ENCODE measurements at places on chromosomes 11 and 22.
A peak's percentile ranks its signal among the peaks of the same experiment; 100 is the strongest.

GRCh38 chr22:27150544-27150941 lies 493.2 kb downstream of the MIAT start:
- DNase-seq, result no peak

- DNase-seq, result no peak
Observed at GRCh38 chr22:43974028-43974545, 18.8 kb downstream of the SAMM50 start.

DNA sequence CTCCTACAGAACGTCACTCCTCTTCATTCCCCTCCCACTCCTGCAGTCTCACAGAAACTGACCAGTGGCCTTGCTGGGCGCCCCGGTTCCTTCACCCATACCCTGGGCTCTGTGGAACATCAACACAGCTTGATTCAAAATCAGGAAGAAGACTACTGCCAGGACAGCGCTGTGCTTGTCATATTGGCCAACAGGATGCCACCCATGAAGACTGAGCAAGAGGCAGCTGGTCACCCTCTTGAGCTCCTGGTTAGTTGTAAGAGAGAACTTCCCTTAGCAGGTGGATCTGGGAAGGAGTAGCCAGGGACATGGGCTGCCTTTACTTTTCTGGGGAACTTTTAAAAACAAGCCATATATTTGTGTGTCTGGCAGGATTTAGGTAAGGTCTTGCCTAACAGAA lies 110.4 kb upstream of the TIMP3 start:
- no peak for DNase-seq

GRCh38 chr11:108697872-108698473 lies 33.1 kb downstream of the DDX10 start:
- DNase-seq, result no peak

DNA sequence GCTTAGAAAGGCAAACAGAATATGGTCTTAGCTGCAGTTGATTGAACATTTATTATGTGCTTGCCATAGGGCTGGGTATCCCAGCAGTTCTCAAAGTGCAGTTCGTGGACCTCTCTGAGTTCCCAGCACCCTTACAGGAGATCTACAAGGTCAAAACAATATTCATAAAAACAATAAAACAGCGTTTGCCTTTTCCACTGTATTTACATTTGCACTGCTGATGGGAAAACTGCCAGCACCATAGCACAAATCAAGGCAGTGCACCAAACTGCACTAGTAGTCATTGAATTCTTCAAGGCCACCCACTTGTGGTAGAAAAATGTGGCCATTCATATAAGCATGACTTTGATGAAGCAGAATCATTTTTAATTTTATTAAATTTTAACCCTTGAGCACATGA lies 128.1 kb downstream of the CCDC34 start:
- DNase-seq, result no peak

DNA sequence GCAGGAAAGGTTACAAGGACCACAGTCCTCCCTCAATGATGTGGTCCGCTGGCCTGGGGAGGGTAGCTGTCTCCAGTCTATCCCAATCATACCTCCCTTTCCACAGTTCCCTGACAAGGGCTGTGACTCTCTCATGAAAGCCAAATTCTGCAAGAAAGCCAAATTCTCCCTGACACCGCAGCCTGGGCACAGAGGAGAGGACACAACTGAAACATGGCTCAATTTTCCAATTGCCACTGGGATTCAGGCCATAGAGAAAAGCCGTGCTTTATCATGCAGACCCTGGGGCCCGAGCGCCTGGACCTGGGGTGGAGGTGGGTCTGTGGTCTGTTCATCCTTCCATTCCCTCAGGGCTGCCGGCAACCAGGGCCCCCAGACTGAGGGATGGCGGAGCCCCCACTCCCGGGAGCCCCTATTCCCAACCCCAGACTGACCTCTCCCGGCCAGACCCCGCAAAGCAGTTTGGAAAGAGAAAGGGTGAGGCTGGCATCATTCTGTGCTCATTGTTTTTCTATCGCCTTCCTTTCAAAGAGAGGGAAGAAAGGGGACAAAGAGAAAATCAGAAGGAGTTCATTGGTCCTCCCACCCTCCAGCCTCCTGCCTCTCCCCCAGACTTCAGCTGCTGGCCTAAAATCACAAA lies 239.5 kb downstream of the BUD13 start:
- no peak for DNase-seq

- no peak for DNase-seq
Observed at GRCh38 chr22:41561335-41561734, 525 bp downstream of the CSDC2 start.

GRCh38 chr11:95296621-95297025 lies 65.6 kb upstream of the SESN3 start:
- no peak for DNase-seq

DNA sequence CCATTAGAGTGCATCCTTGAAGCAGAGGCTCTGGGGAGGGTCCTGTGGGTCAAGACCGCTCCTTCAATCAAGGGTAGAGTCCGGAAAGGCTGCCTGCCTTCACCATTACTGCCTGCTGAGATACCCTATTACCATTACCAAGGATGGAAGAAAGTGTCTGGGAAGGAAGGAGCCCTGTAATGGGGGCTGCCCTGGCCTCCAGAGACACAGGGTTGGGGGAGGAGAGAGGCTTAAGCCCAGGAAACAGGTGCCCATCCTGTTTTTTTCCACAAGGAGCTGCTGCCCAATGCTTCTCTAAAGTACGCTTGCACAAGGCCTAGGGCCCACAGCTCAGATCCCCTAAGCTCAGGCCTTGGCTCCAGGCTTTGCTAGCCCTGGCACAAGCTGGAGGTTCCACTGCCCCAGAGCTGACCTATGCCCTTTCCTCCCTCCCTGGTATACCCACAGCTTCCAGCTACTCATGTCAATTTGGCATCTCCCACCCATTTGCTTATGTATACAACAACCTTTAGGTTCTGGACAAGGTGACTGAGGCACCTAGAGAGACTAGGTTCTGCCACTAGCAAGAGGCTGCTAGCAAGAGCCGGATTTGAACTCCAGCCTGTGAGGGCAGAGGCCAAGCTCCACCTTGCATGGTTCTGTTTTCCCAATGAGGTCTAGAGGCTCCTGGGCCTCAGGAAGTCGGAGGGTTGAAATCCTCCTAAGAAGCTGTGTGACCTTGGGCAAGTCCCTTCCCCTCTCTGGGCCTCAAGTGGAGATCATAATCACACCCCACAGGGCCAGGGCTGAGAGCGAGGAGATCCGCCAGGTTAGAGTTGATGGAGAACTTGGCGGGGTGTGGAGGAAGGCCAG lies 1.5 kb upstream of the PLCB3 start:
- no peak for DNase-seq

DNA sequence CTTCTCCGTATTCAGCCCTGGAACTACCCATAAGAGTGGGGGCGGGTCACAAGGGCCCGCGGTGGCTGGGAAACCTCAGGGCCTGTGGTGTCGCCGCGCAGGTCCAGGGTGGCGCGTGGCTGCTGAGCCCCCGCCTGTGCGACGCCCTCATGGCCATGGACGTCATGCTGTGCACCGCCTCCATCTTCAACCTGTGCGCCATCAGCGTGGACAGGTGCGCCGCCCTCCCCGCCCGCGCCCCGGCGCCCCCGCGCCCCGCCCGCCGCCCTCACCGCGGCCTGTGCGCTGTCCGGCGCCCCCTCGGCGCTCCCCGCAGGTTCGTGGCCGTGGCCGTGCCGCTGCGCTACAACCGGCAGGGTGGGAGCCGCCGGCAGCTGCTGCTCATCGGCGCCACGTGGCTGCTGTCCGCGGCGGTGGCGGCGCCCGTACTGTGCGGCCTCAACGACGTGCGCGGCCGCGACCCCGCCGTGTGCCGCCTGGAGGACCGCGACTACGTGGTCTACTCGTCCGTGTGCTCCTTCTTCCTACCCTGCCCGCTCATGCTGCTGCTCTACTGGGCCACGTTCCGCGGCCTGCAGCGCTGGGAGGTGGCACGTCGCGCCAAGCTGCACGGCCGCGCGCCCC lies 2.4 kb downstream of the DRD4 start:
- no peak for DNase-seq

DNA sequence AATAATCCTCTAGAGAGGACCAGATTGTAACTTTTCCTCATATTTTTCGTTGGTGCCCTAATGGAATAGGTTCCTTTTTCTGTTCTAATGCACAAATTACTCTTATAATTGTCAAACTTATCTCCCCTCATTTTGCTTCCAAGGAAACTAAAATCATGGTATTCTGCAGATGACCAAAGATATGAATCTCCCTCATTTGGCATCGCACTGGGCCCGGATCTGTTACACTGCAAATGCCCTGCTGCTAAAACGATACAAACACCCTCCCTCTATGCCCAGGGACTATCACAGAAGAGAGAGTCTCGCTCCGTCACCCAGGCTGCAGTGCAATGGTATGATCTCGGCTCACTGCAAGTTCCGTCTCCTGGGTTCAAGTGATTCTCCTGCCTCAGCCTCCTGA lies 7.6 kb downstream of the KLHDC7B start:
- DNase-seq, result no peak

DNA sequence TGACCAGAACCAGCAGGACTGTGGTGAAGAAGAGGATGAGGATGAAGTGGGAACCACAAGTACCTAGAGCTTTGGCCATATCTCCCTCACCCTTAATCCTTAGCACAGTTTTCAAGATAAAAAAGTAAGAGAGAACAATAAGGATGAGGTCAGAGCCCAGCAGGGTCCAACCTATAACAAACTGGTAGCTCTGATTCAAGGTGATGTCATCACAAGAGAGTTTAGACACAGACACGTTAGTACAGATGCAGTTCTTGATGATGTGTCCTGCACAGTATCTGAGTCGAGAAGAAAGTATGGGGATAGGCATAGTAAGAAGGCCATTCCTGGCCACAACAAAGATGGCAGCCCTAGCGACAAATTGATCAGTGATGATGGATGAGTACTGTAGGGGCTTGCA lies 586 bp downstream of the OR56A5 start:
- DNase-seq, result no peak

DNA sequence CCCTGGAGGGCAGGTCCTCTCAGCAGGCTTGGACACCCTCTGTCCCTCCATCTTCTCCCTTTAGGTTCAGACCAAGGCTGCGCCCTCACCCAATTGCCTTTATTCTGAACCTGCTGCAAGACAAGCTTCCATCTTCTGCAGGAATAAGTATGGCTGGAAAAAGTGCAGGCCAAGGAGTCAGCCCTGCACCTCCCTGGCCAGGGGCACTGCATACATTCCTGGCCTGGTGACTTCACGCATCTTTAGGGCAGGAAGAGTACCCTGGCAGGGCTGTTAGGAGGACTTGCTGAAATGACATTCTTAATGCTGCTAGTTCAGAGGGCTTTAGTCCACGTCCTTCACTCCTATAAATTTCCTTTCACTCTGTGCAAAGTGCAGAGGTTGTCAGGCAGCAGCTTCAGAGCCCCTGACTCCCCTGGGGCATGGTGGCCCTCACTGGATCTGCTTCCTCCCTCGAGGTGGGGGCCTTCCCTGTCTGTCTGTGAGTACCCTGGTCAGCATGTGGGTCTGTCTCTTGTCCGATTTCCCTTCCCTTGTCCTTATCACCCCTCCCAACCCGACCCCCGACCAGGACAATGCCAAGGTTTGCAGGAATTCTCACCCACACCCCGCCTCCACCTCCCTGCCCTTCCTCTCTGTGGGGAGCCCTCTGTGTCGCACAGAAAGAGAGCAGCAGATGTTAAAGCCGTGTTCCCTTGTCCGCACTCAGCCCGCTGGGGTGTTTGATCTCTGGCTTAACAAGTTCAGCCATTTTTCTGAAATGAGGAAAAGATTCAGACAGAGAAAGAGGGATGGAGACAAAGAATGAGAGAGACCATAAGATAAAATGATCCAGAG lies 124.5 kb upstream of the SYT13 start:
- no peak for DNase-seq

GRCh38 chr22:24995649-24996180 lies 43.2 kb downstream of the KIAA1671 start:
- no peak for DNase-seq

DNA sequence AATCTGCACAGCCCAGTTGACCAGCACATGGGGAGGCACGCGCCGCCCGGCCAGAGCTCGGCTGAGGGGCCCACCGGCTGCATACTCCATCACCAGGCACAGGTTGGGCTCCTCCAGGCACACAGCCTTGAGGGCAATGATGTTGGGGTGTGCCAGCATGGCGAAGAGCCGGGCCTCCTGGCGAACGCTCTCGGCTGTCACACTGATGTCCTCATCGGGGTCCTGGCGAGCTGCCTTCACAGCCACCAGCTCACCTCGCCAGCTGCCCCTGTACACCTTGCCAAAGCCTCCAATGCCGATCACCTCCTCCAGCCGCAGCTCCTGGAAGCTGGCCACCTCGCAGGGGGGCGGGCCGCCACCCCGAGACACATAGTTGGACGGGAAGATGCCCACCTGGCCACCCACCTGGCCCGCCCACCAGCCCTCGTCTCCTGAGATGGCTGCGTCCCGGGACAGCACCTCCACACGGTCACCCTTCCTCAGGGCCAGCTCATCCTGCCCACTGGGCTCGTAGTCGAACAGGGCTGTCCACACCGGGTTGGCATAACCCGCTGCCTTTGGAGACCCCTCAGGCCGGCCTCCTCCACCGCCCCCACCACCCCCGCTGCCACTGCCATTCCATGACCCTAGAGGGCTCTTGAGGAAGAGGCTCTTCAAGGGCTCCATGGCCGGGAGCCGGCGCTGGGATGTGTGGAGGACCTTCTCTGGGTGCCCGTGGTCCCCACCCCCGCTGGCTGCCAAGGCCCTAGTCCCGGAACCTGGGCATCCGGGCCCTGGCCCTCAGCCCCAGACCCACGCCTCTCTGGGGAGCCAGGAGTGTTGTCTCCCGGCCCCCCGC lies 711 bp downstream of the MAP3K11 start:
- peak; percentile 41 for DNase-seq

GRCh38 chr22:49051491-49052022 lies 776.1 kb downstream of the BRD1 start:
- DNase-seq, result no peak

DNA sequence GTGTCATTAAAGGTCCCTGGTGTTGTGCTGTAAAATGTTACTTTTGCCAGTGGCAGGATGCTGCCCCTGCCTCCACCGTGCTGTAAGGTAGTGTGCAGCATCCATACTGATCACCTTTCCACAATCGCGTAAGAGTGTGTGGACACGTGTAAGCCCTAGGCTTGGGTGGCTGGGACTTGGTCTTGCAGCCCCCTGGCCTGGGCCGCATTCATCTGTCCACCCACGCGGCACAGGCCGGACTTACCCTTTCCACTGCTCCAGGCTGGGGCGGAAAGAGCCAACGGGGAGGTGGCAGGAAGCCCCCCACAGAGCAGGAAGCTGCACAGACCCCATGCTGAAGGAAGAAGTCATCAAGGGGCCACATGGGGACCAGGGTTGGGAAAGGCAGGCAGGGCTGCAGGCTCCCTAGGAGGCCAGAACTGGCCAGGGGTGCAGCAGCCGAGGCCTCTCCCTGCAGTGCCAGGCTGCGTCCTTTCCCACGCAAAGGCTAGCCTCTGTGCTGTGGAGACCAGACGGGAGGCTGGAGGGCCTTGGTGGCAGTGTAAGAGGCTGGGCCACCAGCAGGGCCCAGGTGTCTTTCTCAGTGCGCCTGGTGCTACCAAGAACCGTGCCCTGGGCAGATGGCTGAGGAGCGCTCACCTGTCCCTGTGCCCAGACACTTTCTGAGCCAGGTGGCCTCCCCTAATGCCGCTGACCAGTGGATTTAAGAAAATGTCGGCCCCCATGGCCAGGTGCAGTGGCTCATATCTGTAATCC lies 11.7 kb upstream of the TMEM191C start:
- no peak for DNase-seq

GRCh38 chr11:92264350-92264749 lies 39.7 kb downstream of the FAT3 start:
- DNase-seq, result no peak

GRCh38 chr11:116414357-116414880 lies 358.4 kb downstream of the BUD13 start:
- no peak for DNase-seq
